Epithelial cell of prostate (primary cell): ENCODE measurements at places on chromosomes 3 and 15.

- no peak for DNase-seq
These were observed 43.7 kb upstream of the KCNMB2 start for GRCh38 chr3:178492491-178492890.

GRCh38 chr15:100330629-100331215, 11.1 kb downstream of the ADAMTS17 start:
- DNase-seq = no peak

DNA sequence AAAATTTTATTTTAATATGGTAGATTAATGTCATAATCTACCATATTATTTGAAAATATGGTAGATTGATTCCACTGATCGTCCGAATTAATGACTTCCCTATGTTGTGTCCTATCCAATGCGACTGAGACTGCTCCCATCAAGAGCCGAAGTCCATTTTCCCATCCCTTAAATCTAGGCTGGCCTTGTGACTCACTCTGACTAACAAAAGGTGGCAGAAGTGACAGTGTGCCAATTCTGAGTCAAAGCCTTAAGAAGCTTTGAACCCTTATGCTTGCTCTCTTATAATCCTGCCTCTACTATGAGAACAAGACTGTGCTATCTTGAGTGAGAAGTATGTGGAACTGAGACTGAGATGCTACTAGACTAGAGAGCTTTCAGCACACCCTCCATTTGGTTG, 387.2 kb downstream of the ROBO1 start:
- no peak for DNase-seq

- no peak for DNase-seq
These were observed 12.5 kb upstream of the MGLL start for GRCh38 chr3:127834771-127835170.

GRCh38 chr3:9669720-9670432, 20.6 kb downstream of the MTMR14 start:
- no peak for DNase-seq

DNA sequence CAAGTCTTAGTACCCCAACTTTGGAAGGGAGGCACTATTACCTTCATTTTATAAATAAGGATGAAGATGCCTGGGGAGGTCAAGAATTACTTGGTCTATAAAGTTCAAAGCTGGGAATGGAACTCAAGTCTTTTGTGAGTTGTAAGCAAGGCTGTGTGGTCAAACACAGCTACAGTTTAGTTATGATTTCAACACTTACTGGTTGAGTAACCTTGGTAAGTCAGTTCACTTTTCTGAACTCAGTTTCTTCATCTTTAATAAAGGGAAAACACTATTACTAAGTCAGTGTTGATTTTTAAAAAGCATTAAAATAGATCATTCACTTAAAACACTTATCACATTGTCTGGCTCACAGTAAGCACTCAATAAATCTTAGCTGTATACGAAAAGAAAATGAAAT, 200.4 kb upstream of the ADAMTS9 start:
- DNase-seq = no peak

DNA sequence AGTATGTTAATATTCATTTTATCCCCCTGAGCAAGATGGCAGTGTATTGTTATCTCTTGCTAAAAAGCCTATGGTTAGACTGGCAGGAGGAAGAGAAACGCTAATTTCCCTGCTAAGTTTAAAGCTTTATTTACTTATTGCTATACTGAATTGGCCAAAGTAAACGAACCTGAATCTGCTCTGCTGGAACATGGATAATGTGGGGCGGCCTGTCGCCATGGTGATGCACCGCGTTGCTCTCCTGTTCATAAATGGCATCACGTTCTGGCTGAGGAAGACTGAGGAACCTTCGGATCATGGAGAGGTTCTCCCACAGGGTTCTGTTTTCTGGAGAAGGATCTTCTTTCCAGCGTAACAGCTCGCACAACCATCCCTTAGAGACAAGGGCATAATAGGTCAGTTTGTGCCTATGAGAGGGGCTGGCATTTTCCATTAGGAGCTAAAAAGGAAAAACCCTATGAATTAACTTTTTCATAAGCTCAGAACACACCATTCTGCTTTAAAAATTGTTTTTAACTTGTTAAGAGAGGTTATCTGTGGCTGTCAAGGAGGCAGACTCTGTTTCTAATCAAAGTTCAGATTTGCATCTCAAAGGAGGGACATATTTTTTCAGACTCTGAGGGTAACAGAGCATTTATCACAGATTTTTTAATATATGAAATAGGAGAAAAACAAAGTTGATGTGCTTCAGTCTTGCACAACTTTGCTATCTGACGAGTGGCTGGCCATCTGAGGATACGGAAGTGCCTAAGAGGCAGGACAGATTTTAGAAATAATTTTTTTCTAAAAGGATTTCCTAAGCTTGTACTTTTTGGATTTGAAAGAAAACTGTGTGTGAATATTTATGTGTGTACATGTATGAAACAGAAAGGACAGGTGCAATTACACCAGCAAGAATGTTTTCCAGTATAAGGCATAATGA, 73.1 kb downstream of the SATB1 start:
- no peak for DNase-seq

DNA sequence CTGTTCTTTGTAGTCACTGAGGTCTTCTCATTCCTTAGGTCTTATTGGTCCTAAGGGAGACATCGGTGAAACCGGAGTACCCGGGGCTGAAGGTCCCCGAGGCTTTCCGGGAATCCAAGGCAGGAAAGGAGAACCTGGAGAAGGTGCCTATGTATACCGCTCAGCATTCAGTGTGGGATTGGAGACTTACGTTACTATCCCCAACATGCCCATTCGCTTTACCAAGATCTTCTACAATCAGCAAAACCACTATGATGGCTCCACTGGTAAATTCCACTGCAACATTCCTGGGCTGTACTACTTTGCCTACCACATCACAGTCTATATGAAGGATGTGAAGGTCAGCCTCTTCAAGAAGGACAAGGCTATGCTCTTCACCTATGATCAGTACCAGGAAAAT, 11.6 kb downstream of the ADIPOQ start:
- DNase-seq = no peak

DNA sequence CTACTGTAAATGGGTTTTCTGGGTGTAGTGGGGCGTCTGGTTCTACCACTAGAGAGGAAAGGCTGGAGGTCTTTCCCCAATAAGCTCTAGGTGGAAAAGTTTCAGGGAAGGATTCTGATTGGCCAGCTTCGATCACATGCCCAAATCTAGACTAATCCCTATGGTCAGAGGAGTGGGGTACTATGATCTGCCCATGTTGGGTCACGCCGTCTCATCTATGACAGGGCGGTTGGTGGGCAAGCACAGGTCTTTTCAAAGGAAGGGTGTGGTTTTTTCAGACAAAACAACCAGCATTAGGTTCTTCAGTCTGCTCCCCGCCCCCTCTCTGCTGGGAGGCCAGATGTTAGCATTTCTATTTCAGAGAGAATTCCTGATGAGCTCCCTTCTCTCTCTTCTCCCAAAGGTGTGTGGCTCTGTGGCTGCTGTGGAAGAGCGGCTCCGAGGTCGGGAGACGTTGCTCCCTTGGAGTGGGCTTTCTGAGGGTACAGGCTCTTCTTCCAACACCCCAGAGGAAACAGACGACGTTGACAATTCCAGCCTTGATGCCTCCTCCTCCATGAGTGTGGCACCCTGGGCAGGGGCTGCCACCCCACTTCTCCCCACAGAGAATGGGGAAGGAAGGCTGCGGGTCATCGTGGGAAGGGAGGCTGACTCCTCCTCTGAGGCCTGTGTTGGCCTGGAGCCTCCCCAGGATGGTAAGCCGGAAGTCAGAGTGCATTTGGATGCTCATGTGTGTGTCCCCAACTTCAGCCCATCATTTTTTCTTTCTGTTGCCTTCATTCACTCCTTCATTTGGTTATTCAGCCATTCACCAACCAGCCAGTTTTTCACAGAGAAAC, 9.7 kb upstream of the TATDN2 start:
- no peak for DNase-seq

DNA sequence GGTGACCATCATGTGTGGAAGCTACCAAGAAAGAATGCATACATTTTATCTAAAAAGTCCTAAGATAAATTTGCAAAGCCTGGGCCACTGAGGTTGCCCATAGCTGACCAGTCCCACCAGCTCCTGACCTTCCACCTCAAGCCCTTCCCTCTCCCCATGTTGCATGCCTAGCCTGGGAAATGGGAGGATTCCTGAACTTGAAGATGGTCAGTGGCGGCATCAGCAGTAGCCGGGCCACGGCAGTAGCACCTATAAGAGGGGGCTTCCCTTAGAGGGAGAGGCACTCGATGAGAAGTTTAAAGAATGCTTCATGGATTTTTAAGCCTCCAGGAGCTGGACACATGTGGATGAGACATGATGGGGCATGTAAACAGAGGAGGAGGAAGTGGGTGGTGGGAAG, 172.1 kb downstream of the KLF13 start:
- no peak for DNase-seq

DNA sequence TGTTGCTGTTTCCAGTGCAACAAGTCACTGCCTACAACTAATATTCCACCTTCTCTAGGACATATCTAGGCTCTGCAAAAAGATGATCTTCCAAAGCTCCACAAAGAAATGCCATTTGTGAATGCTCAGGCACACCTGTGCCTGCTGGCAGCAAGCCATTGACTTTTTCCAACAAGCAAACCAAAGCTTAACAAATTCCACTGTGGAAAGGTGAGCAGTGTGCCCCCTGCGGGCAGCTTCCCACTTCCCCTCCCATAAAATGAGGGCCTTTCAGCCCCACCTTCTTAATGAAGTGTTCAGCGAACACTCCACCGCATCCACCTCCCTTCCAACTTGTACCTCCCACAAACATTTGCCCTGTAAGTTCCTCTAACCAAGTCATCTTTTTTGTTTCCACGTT, 157.5 kb upstream of the SLC24A5 start:
- no peak for DNase-seq

DNA sequence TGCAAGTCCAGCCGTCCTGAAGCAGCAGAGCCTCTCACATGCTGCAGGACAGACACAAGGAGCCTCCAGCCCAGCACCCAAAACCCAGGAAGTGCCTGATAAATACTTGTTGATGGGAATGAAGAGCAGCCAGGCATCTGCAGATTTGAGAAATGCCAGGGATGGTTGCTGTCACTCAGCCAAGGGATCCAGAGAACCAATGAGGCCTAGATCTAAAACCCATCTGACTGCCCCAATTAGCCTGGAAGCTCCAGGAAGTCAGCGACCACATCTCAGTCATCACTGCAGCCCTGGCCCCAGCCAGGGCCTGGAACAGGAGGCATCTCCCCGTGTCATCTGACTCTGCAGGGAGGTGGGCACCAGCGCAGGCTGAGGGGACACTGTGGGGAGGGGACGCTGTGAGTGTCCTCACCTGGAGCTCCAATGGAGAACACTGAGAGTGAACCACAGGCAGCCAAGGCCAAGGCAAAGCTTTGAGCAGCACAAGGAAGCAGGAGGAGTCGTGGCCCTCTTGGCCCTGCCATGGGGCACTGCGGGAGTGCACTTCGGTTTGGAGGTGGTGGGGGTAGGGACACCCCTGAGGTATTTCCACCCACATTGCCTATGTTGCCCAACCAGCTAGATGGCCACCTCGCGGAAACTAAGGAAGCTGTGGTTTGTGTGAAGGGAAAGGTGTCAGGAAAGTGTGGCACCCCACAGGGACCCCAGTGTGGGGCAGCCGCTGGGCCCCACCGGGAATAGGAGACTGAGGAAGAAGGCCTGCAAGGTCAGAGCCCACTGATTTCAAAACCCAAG, 229.5 kb downstream of the VPS13C start:
- no peak for DNase-seq

GRCh38 chr15:82647835-82648256, 683 bp upstream of the CPEB1 start:
- no peak for DNase-seq

GRCh38 chr3:118968111-118968510, 66.5 kb downstream of the IGSF11 start:
- no peak for DNase-seq

- DNase-seq = no peak
These were observed 40.4 kb downstream of the CP start for GRCh38 chr3:149181182-149181581.

GRCh38 chr15:88250826-88251225, 5.7 kb downstream of the NTRK3 start:
- no peak for DNase-seq

- DNase-seq = no peak
These were observed 55.0 kb downstream of the TMEM39A start for GRCh38 chr3:119408243-119408950.

- no peak for DNase-seq
These were observed 64.3 kb downstream of the OXSM start for GRCh38 chr3:25854214-25854613.

DNA sequence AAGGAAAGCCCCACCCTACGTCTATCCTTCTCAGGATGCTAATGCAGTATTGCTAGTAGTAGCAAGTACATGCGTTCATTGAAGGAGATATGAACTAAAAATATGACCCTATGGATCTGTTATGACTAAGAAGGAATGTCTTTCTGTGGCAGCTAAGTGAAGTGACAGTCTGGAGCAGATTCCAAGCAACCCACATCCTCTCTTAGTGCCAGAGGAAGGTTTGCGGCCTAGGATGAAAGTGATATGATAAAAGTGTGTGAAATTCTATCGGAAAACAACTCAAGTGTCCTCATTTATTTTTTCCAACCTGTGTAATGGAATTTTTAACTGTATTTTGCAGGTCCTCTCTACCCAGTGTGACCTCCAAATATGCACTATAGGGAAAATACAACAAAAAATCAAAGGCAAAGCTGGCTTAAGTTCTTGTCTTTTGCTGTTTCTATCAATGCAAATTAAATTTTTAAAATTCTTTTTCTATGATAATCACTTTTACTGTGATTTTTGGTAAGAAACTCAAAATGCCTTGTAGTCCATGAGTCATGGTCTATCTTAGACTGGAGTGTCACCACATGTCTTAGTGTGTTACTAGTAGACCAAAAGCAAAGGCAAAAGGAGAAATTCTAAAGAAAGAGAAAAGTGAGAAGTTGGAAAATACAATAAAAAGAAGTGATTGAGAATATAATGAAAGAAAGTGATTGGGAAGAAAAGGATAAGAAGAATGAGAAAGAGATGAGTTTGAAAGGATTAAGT, 161.2 kb upstream of the TMCO5A start:
- DNase-seq = no peak

DNA sequence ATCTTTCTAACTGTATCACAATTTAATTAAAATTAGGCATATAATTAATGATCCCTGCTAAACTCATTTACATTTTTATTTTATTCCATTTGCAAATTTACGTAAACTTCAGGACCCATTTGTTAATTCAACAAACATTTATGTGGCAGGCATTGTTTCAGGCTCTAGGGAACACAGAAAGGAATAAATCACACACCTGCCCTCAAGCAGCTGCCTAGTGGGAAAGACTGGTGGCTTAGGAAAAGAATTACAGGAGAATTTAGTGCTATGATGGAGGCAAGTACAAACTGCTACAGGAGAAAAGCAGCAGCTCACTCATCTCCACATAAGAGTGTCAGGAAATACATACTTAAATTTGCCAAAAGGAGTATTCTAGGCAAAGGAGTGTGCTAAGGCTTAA, 11.2 kb downstream of the CBLB start:
- DNase-seq = no peak

GRCh38 chr15:100565591-100565990, 36.4 kb downstream of the LINS1 start:
- peak; percentile 75 for DNase-seq

DNA sequence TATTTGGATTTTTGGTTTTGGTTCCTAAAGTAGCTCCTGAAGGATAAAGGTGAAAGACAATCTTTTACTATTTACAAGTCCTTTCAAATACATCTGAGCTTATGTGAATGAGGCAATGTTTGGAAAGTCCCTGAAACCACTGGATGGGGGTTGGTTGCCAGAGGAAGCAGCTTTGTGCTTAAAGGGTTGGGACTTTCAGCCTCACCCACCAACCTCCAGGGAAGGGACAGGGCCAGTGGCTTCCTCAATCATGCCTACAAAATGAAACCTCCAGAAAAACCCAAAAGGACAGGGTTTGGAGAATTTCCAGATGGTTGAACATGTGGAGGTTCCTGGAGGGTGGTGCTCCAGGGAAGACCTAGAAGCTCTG, 20.9 kb upstream of the ABHD17C start:
- DNase-seq = no peak
